ENCODE measurements at places on chromosomes 6 and 20.

- DNase-seq: no peak
Measured at GRCh38 chr6:16092140-16092539, 36.7 kb upstream of the MYLIP start.

- no peak for DNase-seq
Measured at GRCh38 chr6:109118871-109119354, 23.6 kb downstream of the CEP57L1 start.

DNA sequence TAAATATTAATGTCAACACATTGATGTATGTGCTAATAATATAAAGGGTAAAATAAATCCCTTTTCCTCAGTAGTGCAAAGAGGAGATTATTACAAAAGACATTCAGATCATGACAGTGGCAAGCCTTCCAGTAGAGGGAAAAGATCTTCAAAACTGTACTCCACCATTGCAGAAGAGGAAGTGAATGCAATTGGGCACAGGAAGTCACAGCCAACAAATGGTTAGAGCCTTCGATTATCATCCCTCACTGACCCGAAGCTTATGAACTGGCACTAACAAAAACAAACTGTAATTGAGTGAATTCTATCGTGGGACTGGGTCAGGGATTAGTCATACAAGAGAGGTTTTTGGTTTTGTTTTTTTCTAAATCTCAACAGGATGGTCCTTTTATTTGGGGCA, 39.3 kb upstream of the SCGN start:
- no peak for DNase-seq

DNA sequence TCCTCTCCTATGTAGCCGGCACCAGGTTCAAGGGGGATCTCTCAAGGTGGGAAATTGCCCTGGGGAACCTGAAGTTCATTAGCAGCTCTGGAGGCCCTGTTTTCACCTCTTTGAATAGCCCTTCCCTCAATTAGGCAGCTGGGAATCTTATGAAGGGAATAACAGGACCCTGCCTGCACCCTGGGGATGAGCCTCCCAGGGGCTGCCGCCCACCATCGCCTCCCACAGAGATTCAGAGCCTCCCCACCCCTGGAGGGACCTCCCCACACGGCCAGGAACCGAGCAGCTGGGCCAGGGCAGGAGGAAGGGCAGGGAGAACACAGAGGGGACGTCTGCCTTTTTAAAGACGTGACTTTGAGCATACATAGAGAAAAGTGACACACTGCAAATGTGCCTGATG, 4.6 kb upstream of the EEF1A2 start:
- no peak for DNase-seq

DNA sequence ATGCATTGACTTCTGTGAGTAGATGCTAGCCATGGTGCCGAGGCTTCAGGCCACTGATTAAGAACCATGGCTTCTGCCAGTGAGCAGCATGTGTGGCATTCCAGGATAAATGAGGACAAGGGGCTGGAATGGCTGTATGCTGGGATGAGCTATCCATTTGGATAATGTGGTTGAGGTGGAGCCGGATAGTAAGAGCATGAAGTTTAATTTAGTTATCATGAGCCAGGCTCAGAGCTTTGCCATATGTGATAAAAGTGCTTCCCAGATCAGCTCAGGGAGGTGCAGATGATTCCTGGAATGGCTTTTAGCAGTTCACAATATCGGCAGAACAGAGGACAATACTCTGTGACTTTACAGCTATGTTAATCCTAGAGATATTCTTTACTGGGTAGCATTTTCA, 34.6 kb upstream of the RNF8 start:
- no peak for DNase-seq

DNA sequence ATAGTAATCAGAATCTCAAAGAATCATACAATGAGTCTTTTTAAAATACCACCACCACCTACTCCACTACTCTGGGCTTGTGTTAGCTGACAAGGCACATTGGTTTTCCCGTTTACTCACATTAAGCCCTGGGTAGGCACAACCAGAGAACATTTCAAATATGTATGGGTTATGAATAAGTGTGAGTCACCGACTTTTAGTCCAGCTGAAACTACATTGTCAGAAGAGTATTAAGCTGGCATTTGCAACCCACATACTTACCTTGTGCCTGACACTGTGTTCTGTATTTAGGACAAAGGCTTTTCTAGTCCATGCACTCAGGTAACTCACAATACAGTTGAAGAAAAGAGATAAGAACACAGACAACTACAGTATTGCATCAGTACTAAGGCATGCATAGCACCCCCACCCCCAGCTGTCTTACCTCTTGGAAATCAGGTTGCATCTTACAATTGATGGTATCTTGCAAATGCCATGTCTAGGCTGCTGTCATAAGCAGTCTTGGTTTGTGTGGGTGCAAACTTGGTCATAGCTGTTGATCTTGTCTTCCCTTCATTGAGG, 40.3 kb upstream of the AHI1 start:
- no peak for DNase-seq

DNA sequence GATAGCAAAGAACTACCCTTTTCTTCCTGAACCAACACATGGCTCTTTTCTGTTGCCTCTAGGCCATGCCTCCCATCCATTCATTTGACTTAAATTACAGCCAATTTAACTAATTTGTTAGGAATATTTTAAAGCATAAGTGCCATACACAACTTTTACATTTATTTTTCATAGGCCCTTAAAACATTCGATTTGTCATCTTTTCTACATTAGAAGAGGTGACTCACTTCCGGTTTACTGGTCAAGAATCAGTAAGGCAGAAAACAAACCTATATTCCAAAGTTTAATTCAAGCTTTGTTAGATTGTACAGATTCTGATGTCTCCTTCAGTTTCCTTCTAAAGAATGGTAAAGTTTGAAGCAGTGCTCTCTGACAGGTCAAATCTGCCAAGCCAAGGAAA, 344.3 kb downstream of the SAMD5 start:
- DNase-seq: no peak

- DNase-seq: no peak
Measured at GRCh38 chr6:24478903-24479302, 10.5 kb downstream of the GPLD1 start.

GRCh38 chr20:57263801-57264792, 2.3 kb downstream of the BMP7 start:
- DNase-seq: no peak

- no peak for DNase-seq
Measured at GRCh38 chr6:9020001-9020400, 584.7 kb upstream of the SLC35B3 start.

DNA sequence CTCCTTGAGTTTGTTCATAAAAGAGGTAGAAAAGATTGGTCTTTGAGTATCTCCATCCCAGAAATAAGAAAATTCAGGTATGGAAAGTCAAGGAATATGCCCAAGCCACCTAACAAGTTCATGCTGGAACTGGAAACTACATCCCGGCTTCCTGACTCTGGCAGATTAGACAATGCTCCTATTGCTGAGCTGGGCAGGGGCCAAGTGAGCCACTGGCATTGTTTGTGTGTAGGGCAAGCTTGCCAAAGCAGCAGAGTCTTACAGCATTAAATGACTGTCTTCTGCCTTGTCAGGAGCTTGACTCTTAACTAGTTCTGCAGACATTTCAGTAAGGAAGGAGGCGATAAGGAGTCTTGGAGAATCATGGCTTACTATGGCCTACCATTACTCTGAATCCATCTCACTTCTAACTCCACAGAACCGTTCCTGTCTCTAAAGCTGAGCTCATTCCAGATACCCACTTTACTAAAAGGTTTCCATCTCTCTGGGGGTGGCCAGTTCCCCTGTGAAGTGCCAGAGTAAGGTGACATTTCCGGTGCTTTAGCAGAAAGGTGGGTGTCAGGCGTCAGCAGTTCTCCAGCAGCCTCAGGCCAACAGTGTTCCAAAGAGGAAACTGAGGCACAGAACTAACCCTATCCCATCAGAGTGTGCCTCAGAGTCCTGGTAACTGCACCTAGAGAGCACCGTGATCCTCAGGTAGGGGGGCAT, 30.1 kb downstream of the PRDM1 start:
- no peak for DNase-seq

DNA sequence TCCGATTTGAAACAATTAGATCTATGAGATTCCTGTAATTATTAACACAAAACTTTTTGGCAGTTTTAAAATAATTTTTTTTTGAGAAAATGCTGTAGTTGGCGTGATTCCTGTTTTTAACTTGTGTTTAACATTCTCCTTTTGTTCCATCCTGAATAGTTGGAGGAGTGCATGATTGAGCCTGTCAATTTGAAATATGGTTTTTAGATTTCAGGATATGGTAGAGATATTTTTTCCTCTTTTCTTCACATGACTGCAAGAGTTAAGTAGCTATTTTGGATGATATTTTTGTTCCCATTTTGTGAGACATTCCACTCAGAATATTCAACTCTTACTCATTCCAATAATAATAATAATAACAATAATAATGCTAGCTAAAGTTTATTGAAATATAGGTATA, 241.7 kb upstream of the MAN1A1 start:
- no peak for DNase-seq

DNA sequence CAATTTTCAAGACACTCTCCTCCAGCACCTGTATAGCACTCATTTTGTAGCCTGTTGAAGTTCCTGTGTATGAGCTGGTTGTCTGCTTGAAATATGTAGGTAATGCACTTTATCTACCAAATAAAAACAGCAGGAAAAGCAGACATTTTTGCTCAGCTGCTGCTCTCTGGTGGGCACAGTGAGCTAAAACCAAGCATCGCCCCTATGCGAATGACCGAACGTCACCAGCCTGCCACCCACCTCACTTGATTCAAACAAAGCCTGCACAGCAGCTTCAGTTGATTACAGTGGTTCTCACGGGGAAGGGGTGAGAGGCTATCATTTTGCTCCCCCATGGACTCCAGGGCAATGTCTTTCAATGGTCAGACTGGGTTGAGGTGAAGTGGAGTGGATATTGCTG, 185.7 kb downstream of the SASH1 start:
- no peak for DNase-seq

DNA sequence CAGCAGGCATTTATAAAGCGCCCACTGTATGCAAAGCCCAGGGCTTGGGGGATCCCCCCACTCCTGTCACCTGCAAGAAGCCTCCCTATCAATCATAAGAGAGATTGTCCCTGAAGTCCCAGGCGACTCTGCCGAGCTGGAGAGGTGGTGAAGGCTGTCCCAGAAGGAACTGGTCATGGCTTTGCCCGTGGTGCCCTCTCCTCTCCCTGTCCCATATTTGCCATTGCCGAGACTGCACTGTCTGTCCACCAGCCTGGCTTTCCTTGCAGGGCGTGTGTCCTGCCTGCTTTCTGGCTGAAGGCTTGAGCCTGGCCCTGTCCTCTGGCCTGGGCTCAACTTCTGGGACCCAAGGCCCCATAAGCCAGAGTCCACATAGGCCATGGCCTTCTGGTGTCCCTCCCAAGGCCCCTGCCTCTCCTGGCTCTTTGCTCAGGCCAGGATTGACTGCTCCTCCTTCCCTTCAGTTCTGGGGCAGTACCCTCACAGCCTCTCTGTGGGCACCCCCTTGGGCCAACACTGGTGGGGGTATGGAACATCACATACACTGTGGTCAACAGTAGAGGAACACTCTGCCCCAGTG, 46.9 kb downstream of the CPXM1 start:
- no peak for DNase-seq

GRCh38 chr20:38386851-38387250, 40.6 kb downstream of the LBP start:
- no peak for DNase-seq

- no peak for DNase-seq
Measured at GRCh38 chr6:4295058-4295782, 159.8 kb upstream of the ECI2 start.

DNA sequence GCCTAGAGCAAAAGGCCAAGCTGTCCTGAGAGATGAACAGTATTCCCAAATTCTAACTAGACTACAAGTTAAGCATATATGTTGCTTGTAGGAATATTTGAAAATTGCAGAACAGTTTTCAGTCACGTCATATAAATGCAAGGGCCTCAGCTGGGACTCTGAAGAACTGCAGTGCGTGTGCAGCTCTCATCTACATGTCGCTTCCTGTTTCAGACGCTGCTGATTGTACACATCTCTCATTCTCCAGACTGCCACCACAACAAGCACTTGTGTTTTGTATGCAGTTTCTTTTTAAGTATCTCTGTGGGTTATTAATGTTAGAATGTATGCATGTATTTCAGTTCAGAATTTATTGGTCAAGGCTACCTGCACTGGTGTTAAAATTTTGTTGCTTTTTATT, 119.7 kb downstream of the MAP3K4 start:
- no peak for DNase-seq

DNA sequence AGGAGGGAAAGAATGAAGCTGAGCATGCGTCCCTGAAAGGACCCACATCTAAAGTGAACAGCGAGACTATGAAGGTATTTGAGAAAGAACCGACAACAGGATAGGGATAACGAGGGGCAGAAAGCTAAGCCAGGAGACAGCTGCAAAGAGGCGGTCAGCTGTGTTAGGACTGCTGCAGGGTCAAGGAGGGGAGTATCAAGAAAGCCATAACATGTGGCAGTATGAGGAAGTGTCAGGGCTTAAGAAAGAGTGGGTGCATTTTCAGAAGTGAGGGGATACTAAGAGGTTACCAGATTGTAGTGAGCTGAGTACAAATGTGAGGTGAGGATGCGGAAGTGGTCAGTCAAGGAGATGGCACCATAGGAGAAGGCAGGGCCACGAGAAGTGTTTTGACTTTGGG, 21.2 kb downstream of the MYLIP start:
- DNase-seq: no peak

GRCh38 chr20:52905241-52905994, 66.7 kb upstream of the TSHZ2 start:
- no peak for DNase-seq

DNA sequence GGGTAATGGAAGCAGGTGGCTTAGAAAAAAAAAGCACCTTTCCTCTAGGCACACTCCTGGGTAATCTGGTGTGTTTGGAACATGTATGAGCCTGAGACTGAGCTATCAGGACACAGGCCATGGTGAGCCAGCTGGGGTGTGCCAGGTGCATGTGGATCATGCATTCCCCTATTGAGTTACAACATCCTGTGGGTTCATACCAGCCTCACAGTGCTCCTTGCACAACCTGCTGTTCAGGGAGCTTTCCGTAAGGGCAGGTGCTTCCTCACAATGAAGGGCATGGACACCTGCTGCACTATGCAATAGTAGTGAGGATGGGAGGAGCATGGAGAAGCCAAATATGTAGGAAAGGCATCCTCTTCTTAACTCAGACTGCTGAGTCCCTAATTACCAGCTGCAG, 197.2 kb upstream of the SUPT3H start:
- DNase-seq: no peak

DNA sequence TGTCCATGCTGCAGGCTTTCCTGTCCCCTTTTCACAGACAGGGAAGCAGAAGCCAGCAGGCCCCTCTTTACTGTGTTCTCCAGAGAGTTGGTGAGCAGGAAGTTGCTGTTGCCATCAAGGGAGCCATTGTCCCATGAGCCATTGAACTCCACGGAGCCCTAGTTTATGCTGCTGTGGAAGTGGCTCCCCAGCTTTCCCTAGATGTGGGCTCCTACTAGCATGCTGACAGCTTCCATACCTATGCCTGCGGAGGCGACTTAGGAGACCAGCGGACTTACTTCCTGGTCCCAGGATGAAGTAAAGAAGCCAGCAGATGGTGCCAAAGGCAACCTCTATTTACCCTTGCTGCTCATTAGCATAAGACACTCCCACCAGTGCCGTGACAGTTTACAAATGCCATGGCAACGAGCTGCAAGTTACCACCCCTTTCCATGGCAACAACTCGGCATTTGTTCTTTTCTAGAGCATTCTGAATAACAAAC, 30.8 kb upstream of the FKBP1A start:
- DNase-seq: no peak

GRCh38 chr6:110067837-110068591, 89.9 kb downstream of the GPR6 start:
- no peak for DNase-seq

- no peak for DNase-seq
Measured at GRCh38 chr20:60074276-60074675, 116.1 kb downstream of the CDH26 start.

Data from stimulated activated CD8-positive, alpha-beta memory T cell treated with anti-CD3 and anti-CD28 coated beads, Interleukin-7, amount 100 ng/mL, for 1 hour (primary cell).